T-helper 17 cell (primary cell): ENCODE measurements at places on chromosomes 1 and 21. TPM values are rescaled to one million over a fixed set of nuclear protein-coding genes. Genes with fewer than 3 reads are reported as not detected.

The EFNA3 gene
- 1.3 TPM for total RNA-seq

The CITED4 gene
- 23.6 TPM for total RNA-seq

The KRTAP6-3 gene
- total RNA-seq = not detected

DNA sequence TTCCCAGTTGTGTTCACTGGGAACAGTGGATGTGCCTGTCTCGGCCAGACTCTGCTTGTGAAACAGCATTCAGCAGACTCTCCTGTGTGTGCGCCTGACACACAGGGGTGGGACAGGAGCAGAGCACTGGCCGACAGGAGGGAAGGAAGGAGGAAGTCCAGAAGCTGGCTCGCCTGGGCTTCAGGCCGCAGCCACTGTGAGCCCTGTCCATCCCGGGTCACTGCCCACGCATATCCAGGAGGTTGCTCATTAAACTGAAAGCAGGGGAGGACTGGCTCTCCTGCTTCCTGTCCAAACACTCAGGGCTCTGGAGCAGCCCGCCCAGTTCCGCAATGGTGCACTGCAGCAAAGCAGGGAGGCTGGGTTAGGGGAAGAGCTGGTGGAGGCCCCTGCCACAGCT is 218.7 kb upstream of the VAMP3 start:
- H3K4me1 ChIP-seq = peaks cover 18% of the 10 kb centered on the region
- H3K27ac ChIP-seq = no peak overlapping the region
- DNase-seq = no peak
- peaks cover 32% of the 10 kb centered on the region for H3K27me3 ChIP-seq
- no peak overlapping the region for H3K4me3 ChIP-seq
- peaks cover 2% of the 10 kb centered on the region for H3K36me3 ChIP-seq

GRCh38 chr21:39180429-39181019 is 2.7 kb downstream of the PSMG1 start:
- no peaks in the 10 kb centered on the region for H3K27me3 ChIP-seq
- peaks cover 7% of the 10 kb centered on the region for H3K36me3 ChIP-seq
- no peak for DNase-seq

DNA sequence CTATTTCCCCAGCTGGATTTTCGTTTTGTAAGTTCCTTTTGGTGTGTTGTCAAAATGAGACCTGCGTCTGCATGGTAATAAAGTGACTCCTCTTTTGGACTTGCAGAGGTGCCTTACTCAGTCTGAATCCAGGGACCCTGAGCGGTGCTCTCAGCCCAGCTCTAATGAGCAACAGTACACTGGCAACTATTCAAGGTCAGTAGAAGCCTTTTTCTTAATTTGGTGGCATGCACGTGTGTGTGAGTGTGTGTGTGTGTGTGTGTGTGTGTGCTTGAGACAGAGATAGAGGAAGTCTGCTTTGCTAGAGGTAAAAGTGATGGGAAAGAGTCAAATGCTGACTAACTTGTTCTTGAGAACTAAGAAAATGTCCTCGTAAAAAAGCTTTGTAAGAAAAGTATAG is 105.4 kb downstream of the CD247 start:
- no peak overlapping the region for H3K4me3 ChIP-seq
- H3K27ac ChIP-seq = no peak overlapping the region
- no peaks in the 10 kb centered on the region for H3K27me3 ChIP-seq

GRCh38 chr1:35062518-35063196 is 16.5 kb upstream of the ZMYM1 start:
- H3K27ac ChIP-seq = no peak overlapping the region
- H3K4me3 ChIP-seq = no peak overlapping the region
- no peak for DNase-seq
- peaks cover 2% of the 10 kb centered on the region for H3K36me3 ChIP-seq
- H3K4me1 ChIP-seq = peaks cover 2% of the 10 kb centered on the region

DNA sequence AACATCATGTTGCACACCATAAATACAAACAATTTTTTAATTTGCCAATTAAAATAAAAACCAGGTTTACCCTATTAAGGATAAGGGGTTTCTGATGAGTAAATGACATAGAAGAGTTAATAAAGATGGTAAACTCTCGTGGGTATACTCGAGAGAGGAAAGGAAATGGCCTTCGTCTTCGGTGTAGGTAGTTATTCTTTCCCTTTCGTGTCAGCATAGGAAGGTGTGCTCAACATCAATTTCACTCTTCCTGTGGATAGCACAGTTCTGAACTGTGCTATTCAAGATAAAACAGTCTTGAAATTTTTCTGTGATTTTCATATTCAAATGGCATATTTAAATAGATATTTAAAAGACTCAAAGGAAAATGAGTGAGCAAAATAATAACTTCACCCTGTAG is 98.2 kb downstream of the RGL1 start:
- no peaks in the 10 kb centered on the region for H3K27me3 ChIP-seq
- H3K36me3 ChIP-seq = peaks cover 2% of the 10 kb centered on the region
- no peak for DNase-seq
- H3K4me3 ChIP-seq = no peak overlapping the region
- H3K4me1 ChIP-seq = peaks cover 2% of the 10 kb centered on the region

DNA sequence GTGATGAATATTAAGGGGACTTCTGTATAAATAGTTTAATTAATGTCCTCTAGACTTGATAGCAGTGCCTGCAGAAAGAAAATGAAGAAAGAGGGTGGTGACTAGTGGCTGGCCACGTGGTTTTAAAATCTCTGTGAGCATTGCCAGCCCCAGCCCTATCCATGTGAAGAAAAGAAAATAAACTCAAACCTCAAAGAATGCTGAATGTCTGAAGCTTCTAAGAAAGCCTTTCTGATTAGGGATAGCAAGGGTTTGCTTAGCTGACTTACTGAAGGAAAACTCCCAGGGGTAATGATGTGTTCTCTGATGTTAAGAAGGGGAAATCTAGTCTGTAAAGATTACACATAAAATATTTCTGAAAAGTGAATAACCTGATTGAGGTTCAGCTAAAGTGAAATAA is 31.8 kb downstream of the ADGRL2 start:
- no peak overlapping the region for H3K4me3 ChIP-seq
- no peaks in the 10 kb centered on the region for H3K4me1 ChIP-seq
- no peak overlapping the region for H3K27ac ChIP-seq
- no peaks in the 10 kb centered on the region for H3K36me3 ChIP-seq

DNA sequence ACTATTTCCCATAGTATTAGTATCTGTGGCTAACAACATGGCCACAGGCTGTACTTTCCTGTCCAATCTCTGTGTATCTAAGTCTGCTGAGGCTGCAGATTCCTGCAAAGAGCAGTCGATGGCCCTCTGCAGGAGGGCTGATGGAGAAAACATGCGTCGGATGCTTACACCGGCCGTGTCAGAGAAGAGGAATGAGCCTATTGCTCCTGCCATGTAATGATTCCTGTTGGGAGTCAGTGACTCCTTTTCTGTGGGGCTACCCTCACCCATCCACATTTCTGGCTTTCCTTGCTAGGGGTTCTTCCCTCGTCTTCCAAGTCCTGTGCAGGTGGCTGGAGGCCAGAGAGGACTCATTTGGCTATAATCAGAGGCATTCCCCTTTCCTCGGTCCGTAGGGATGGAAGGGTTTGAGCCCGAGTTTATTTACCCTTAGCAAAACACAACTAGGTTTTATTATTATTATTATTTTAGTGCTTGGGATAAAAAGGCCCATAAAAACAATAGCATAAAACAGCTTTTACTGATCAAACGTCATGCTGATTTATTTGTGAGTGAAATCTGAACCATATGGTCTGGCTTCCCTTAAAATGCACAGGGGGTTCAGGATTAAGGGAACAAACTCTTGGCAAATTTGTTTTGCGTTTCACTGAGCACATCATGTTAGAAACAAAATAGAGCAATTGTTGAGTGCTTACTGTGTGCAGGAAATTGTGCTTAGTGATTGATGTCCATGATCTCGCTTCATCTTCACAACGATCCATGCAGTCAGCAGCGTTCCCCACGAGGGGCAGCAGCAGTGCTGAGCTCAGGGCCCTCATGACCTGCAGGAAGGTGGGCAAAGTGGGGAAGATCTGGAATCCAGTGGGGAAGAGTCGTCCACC is 70.8 kb downstream of the KIF26B start:
- no peak for DNase-seq
- no peaks in the 10 kb centered on the region for H3K4me1 ChIP-seq
- peaks cover 2% of the 10 kb centered on the region for H3K36me3 ChIP-seq
- no peak overlapping the region for H3K27ac ChIP-seq
- H3K4me3 ChIP-seq = no peak overlapping the region

GRCh38 chr1:64263335-64263734 is 59.9 kb downstream of the UBE2U start:
- H3K4me3 ChIP-seq = no peak overlapping the region
- H3K27ac ChIP-seq = no peak overlapping the region
- DNase-seq = no peak
- peaks cover 63% of the 10 kb centered on the region for H3K27me3 ChIP-seq
- peaks cover 2% of the 10 kb centered on the region for H3K36me3 ChIP-seq
- peaks cover 2% of the 10 kb centered on the region for H3K4me1 ChIP-seq
